ENCODE measurements at places on chromosomes 1 and 21.
A peak's percentile ranks its signal among the peaks of the same experiment; 100 is the strongest.

DNA sequence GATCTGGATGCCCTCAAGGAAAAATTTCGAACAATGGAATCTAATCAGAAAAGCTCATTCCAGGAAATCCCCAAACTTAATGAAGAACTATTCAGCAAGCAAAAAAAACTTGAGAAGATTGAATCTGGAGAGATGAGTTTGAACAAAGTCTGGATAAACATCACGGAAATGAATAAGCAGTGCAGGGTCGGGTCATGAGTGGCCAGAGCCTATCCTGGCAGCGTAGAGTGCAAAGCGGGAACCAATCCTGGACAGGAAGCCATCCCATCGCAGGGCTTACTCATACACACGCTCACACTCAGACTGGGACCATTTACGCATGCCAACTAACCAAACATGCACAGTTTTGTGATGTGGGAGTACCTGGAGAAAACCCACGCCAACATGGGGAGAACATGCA, 43.1 kb downstream of the ZMYM1 start:
- DNase-seq = no peak

DNA sequence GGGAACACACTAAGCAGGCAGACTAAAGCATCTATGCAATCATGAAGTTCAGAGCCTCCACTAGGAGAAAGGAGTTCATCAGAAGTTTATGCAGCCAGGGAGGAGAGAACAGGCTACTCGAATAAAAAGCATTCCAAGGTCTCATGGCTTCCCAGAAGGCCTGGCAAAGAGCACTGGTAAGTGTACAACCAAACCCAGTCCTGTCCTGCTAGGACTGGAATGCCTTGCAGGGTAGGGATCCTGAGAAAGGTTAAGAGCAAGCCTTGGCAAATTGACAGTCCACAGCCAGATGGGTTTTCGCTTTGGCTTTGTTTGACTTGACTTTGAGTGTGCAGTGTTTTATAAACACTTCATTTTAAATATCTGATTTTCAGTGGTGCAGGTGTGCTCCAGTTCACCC, 133.6 kb upstream of the ATP1B1 start:
- no peak for DNase-seq

DNA sequence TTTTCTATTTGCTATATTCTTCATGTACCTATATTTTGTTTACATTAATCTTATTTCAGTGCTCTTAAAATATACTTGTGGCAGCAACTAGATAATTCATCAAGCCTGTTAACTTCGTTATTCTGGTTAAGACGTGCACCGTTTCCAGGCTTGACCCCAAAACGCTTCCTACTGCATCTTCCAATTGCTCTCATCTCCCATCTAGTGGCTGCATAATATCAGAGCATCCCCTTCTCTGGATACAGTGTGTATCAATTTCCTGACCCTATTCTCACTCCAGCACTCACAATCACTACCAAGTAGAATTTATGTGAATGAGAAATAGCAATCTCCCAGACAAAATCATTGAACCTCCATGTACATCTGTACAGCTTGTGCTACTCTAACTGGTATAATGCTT, 1280.3 kb upstream of the B3GALT2 start:
- no peak for DNase-seq

DNA sequence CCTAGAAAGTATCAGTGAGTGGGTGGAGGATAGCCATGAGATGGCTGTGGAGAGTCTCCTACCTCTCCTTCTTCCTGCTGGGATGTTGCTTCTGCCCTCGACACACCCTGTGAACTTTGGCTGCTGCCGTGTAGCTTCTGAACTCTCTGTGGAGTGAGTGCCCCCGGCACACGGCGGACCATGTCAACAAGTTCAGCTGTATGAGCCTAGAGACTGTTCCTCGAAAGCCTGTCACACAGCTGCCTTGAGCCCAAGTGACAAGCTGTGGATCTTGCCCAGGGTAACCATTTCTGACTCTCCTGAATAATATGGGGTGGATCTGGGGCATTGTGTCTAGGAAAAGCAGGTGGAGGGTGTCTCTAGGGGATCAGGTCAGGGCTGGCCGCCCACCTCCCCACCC, 143.2 kb downstream of the NOS1AP start:
- no peak for DNase-seq

- DNase-seq = no peak
Observed at GRCh38 chr1:145827966-145828365, 4.0 kb downstream of the POLR3C start.

GRCh38 chr1:185674201-185674600, 60.0 kb upstream of the HMCN1 start:
- DNase-seq = no peak

- DNase-seq = no peak
Observed at GRCh38 chr1:160724465-160725242, 13.0 kb upstream of the CD48 start.

GRCh38 chr1:234495231-234495990, 16.4 kb upstream of the TARBP1 start:
- no peak for DNase-seq

- DNase-seq = no peak
Observed at GRCh38 chr1:22088331-22088730, 35.8 kb downstream of the CDC42 start.

- DNase-seq = peak; percentile 61
Observed at GRCh38 chr1:154405747-154406571, 816 bp downstream of the IL6R start.

DNA sequence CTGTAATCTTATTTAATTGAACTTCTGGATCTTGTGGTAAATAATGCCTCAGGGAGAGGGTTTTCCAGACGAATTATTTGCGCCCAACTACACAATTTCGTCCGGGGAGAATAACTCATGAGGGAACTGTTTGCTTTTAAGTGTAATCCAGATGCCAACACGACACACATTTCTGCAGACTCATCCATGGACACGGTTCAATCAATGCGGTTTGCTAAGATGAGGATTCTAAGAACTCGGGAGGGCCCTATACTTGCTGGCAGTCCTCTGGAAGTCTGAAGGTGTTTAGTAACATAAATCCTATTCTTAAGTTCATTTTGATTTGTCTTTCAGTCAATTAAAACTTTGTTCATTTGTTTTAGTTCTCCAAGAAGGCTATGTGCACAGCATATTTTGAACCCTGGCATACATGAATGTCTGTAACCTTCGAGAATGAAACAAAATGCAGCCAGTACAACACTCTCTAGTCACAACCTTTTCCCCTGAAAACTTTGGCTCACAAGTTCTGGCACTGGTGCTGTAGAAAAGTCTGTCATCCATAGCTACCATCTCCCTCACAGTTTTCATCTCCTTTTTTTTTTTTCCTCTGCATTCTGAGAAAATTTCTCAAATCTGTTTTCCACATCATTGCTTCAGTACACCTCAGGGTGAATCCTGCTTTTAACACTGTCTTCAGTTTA, 38.8 kb downstream of the DIPK1A start:
- DNase-seq = peak; percentile 64

GRCh38 chr1:228180271-228180958, 14.8 kb downstream of the IBA57 start:
- DNase-seq = no peak

- DNase-seq = no peak
Observed at GRCh38 chr21:36887963-36888362, 78.5 kb downstream of the HLCS start.

DNA sequence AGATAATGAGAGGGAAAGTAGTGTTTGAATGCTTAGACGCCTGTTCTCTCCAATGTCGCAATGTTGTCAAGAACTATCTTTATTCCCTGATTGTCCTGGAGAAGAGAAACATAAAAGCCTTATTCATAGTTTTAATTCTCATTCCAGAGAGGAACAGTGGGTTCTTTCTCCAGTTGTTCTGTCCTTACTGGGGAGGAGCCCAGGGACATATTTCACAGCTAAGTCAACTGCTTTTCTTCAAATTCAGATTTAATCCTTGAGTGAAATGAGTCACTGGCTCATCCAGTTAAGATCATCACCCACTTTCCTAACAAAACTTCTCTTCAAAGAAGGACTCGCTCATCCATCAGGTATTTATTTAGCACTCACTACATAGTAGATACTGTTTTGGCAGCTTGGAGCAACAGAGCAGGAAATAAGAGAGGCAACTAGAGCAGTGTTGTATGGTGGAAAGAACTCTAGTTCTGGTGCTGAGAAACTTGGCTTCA, 365.7 kb upstream of the USP24 start:
- peak; percentile 84 for DNase-seq

- DNase-seq = no peak
Observed at GRCh38 chr21:39016740-39017315, 166.4 kb downstream of the PSMG1 start.

DNA sequence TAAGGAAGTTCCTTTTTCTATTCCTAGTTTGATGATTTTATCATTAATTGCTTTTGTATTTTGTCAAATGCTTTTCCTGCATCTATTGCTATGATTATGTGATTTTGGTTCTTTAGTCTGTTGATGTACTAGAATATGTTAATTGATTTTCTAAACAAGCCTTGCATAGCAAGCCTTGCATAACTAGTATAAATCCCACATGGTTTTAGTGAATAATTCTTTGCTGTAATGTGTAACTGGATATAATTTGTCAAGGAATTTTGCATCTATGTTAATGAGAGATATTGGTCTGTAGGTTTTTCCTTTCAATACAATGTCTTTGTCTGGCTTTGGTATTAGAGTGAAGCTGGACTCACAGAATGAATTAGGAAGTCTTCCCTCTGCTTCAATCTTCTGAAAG, 460.2 kb downstream of the LTN1 start:
- DNase-seq = no peak

- no peak for DNase-seq
Observed at GRCh38 chr1:150836129-150836773, 28.2 kb upstream of the CTSK start.

DNA sequence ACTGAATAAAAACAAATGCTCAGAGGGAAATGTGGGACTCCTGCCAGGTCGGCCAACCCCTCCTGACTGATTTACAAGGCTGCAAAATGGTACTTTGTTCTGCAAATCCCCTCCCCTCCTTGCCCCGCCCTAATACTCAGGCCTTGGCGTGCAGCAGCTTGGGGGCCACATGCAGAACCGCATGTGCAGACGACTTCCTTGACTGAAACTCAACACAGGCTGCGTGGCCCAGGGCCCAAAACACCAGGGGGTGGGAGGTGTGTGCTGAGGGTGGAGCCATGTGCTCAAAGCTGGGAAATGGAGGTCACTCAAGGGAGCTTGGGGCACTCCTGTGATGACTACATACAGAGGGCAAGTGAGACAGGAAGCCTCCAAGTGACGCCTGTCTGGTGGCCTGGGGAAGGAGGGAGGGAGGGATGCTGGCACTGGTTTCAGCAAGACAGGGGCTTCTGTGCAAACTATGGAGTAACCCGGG, 87.2 kb downstream of the MRPL37 start:
- DNase-seq = peak; percentile 47

- no peak for DNase-seq
Observed at GRCh38 chr1:197413564-197413963, 145.5 kb downstream of the CRB1 start.

- DNase-seq = no peak
Observed at GRCh38 chr1:207429963-207430362, 24.2 kb upstream of the CR2 start.

DNA sequence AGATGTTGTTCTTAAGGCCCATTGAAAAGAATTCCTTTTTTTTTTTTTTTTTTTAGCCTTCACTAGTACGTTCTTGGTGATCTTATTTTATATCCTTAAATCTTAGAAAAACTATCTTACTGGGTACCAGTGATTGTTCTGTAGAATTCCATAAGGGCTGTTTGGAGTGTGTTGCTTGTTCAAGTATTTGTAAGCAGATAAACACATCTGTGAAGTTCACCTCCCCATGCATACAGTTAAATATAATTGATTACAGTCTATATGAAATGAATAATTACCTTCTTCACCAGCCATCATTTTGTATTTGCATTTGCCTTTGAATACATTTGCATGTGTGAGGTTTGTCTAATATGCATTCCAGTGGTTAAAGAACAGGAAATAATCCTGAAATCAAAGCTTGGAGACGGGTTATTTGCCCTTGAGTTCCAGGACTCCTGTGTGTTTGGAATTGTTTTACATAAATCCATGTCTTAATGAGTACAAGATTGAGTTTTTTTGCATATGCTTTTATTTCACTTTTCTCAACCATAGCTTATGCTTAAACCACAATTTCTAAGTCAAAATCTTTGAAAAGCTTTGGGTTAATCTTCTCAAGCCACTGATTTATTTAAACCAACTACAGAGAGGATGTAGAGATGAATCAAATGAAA, 73.1 kb downstream of the VPS13D start:
- no peak for DNase-seq

DNA sequence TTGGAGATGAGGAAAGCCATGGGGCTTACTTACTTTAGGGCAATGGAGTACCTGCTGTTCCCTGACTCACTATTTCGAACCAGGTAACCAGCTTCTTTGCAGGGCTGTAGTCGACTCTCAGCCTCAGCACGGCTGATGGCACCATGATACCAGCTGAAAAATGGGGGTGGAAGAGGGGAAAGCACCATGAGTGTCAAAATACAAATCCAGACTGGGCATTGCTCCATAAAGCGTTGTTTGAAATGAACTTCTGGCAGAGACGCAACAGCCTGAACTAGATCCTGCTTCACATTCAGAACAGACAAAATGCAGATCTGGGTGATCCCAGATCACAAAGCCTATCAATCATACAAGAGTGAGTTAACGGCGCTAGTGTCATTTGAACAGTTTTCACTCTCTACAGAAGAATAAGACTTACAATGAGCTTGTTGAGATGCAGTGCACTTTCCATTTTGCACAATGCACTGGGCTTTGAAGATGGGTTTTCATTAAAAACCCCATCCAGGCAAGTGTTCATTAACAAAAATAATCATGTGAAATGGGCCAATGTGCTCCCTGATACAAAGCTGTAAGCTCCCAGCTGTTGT, 16.0 kb upstream of the TDRD10 start:
- DNase-seq = no peak

DNA sequence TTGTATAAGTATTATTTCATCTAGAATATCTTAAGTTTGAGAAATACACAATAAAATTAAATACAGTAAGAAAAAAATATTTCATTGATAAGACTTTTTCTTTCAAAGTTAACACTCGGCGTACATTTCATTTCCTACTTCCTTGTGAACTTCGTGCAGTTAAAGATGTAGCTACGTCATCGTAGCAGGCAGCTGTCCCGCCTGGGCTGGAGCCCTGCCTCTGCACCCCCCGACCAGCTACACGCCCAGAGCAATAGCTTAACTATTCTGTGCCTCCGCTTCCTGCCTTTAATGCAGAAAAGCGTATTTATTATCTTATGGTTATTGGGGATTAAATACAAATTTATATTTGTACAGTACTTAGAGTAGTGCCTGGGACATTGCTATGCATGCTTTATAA, 53.5 kb downstream of the CLSTN1 start:
- no peak for DNase-seq

- DNase-seq = no peak
Observed at GRCh38 chr1:154848983-154849382, 21.1 kb downstream of the KCNN3 start.
